Stromal cell of bone marrow (primary cell): ENCODE measurements at places on chromosomes 16 and 17.

GRCh38 chr17:35390156-35390555 is 16.7 kb upstream of the SLFN11 start:
- DNase-seq: no peak

GRCh38 chr17:7403727-7403976 is 245 bp downstream of the TMEM256 start:
- DNase-seq: peak; percentile 55

DNA sequence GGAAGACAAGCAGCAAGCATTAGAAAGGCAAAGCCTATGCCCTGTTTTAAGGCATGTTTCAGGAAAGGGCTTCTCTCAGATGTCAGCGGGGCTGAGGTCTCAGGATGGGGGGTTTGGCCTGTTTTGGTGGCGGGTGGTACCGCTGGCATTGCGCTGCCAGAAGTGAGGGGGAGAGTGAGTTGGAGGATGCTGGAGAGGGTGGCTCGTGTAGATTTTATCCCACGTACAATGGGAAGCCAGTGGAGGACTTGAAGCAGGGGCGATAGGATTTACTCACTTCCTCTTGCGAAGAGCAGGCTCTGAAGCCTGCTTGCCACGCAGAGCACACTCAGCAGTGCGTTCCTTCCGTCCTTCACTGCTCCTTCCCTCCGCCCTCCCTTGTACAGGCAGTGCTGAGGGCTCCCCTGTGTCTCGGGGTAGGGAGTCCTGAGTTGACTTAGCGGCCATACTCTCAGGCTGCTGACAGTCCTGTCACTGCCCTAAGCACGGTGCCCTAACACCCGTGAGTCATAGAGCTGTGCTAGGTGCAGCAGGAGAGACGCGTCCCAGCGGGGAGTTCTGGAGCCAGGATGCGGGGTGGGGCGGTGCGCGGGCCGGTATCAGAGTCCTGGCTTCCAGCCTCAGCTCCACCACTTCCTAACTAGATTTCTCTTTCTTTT is 113.1 kb downstream of the SNX29 start:
- DNase-seq: no peak

GRCh38 chr17:78944956-78945355 is 19.8 kb upstream of the TIMP2 start:
- DNase-seq: no peak

DNA sequence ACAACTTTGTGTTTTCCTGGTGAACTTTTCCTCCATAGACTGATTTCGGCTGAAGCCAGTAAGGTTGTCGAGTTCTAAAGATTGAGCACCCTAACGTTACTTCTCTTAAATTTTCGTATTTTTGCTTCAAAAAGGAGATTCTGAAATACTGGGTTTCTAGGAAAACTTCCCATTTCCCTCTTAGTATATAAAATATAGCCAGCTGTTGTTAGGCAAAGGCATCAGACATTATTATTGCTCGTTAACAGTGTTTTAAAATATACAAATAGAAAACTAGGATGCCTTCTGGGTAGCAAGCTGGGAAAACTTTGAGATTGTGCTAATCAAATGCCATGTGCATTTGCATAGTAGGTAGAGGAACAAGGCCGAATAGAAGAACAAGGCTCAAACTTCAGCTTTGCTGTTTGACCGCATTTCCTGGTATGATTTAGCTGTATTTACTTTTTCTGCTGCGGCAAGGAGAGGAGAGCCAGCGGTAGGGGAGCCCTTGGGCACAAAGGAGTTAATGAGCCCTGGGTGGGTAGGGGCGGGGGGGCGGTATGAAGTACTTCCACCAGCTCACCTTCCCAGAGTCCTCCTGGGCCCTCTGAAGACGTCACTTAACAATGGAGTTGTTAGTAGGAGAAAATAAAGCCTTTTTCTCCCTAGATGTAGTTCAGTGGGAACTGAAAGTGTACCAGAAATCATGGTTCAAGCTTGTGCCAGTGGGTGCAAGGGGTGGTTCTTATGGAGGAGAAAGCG is 151.9 kb downstream of the MSI2 start:
- DNase-seq: no peak

DNA sequence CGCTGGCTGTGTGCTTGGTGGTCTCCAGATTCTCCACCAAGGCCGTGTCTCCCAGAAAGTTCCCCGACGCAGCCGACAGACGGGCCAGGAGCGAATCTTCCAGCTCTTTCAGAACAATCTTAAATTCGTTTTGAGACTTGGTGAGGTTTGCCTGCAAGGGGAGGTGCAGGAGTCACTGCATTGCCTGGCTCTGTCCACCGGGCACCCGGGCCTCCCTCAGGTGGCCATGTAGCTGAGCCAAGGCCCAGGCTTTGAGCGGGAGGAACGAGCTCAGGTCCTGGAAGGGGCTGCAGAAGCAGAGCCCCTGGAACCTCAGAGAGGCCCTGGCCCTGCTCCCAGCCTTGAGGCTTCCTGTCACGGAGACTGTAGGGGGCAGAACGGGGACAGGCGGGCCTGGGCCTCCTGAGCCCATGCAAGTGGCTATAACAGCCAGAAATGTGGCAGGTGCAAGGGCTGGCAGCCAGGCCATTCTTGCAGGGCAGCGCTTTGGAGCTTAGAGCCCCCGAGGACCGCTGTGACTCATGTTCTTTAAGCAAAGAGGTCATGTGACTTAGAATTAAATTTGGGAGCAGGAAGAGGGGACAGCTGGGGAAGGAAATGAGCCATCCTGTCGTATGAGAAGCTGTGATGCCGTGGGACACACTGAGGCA is 72.4 kb downstream of the PGS1 start:
- no peak for DNase-seq

GRCh38 chr16:2223942-2224486 is 623 bp downstream of the E4F1 start:
- DNase-seq: no peak

DNA sequence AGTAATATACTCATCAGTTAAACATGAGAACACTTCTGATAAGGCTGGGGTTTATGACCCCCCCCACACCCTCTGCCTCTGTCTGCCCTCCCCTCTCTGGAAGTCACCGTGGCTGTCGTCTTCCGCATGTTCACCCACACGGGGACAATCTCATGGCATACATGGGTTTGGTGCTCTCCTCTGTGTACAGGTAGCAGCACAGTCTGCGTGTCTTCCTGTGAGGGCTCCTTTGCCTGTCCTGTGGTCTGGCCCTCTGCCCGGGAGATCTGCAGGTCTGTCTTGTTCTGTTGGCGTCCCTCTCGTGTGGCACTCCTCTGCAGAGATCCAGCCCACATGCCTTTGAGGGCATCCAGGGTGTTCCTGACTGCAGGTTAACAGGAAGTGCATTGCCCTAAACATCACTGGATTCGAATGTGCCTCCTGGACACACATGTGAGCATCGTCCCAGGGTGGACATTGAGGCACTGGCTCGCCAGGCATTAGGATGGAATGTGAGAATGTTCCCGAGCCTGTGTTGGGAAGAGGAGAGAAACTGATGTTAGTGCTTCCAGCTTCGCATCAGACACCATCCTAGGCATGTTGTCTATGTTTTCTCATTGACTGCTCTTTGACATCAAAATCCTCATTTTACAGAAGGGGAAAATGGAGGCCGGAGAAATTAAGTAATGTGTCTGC is 54.5 kb downstream of the NKD1 start:
- DNase-seq: no peak

- DNase-seq: no peak
These were observed 868.8 kb downstream of the CDH11 start for GRCh38 chr16:64253096-64253495.

DNA sequence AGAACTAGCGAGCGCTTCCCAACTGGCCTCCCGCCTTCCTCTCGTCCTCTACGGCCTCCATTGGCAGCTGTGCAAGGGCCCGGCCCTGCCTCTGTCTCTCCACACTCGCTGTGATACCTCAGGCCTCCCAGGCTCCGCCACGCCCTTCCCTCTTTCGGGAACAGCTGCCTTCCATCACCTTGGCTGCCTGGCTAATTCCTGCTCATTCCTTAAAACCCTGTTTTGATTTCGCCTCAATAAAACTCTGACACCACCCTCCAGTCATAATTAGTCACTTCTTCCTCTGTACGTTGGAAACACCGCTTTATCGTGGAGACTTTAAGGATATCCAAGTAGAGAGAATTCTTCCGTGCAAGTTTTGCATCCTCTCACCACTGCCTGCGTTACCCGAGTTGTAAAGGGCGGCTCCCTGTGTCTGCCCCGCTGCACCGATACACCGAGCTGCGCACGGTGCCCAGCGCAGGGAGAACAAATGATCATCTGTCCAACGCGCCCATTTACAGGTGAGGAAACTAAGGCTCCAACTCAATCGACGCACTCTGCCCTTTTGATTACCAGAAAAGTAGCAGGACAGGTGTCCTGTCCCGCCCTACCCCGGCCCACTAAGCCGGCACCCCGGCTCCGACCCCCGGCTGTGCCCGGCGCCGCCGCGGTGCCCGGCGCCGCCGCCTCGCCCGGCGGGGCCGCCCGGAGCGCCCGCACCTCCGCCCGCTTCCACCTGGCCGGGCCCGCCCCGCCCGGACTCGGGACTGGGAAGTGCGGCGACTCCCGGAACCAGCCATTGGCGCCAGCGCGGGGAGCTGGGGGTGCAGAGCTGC is 139.7 kb downstream of the SEC14L1 start:
- no peak for DNase-seq

- DNase-seq: no peak
These were observed 344.7 kb downstream of the HAPSTR1 start for GRCh38 chr16:9436175-9436574.
